ENCODE measurements at places on chromosomes 5 and 9.

DNA sequence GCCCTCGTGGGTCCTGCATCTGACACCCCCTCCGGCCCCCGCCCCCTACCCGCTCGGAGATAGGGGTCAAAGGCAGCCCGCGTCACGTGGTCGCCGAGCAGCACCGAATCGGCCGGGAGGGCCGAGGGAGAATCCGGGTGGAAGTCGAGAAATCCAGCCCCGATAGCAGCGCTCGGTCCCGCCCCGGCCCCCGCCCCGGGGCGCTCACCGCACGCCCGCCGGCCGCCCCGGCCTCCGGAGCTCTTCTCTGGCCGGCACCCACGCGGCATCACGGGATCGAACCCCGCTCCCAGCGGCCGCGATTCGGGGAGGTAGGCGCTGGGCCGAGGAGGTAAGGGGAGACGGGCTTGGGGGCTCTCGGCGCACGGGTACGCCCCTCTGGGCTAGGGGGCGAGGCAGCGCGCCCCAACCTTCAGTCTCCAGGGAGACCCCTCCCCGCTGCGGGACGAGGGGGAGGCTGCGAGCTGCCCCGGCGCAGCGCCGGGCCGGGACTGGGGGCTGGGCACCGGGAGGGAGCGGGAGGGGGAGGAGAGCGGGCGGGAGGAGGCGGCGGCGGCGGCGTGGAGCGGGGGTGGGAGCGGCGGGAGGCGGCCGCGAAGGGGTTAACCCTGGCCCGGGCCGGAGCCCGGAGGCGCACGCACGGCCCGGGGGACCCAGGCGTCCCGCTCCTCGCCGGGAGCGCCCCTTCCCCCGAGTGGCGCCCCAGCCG, 22.1 kb upstream of the NDST1 start:
- DNase-seq, result no peak

DNA sequence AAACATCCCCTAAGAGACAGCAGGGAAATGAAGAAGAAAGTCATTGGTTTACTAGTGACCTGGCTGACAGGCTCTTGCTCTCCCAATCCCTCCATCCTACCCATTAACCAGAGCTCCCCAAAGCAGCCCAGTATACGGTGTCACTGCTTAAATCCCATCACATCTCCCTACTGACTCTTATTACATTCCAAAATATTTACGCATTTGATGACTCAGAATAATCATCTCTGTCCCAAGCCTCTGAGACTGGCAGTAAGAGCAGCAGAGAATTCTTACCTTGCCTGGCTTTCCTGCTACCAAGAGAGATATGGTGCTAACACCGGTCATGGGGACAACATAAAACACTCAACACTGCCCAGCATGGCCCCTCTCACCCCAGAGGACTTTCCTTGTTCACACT, 20.2 kb upstream of the WHRN start:
- no peak for DNase-seq

DNA sequence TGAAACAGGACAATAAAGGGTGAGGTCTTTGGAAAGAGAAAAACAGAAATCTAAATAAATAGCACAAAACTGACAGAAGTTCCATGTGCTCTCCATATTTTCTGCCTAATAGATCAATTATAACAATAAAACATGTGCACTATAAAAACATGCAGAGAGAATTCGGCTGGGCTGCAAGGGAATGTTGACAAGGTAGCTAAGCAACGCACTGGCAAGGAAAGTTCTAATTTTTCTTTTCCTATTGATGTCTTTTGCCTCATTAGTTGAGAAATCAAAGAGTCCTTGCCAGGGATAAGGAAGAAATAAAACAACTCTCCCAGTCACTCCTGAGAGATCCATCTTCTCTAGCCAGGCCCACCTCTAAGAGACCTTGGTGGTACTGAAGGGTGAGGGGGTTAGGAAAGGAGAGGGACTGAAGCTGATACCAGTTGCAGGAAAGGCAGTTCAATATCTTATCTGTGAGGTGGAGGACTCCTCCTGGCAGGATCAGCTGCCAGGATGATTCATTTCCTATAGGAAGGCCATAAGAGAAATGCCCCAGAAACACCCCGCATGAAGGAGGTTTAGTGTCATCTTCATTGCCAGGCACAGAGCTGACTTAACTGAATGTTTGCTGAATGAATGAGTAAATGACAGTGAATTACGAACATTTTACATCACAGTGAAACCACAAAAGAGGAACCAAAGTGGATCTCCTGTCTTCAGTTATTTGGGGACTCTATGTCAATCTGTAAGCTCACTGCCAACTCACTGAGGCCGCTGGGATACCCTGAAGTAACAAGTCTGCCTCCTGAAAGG, 63.7 kb upstream of the IFNK start:
- DNase-seq, result no peak

DNA sequence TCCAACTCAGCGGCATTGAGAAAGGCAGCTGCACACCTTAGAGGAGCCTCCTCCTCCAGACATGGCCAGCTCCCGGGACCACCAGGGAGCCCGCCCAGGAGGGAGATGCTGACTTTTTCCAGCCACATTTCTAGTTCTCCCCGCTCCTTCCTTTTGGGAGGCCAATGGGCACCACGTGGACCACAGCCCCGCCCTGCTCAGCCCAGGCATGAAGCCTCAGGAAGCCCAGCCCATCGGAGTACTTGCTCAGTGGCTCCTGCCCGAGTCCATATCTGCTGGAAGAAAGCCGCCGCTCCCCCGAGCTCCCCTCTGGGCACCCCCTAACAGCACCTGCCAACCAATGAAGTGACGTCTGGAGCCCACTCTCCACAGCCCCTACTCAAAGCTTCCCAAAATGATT, 52.4 kb downstream of the SMIM23 start:
- DNase-seq, result no peak

DNA sequence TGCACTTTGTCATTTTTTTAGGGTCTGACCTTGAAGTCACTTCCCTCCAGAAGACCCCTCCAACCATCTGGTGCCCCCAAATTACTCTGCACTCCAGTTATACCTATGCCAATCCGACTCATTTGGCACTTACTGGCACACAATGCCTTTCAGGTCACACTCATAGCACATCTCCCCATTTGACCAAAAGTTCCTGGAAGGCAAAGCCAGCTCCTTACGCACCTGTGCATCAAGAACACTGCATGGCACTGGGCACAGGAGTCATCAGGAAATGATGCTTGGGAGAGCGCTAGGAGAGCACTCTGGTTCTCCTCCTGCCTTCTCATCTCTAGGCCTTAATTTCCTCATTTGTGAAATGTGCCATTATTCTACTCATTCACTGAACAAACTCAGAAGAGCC, 2.9 kb downstream of the TNIP1 start:
- no peak for DNase-seq

DNA sequence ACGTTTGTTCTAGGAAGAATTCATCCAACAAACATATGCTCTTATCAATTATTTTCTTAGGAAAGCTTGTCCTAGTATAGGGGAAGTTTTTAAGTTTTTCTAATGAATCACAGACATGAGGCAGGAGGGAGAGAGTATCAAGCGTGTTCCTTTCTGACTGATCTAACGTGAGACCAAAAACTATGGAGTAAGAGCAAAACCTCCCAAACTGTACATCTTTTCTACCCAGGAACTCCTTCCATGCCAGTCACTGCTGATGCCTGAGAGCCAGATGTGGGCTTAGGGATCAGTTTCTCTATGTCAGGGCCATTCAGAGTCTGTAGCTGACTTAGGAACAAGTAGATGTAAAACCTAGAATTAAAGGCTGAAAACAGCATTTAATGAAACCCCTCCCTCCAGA, 51.7 kb upstream of the NFIB start:
- DNase-seq, result no peak

GRCh38 chr5:132265336-132266030, 8.0 kb downstream of the PDLIM4 start:
- DNase-seq, result no peak

GRCh38 chr9:88747768-88748167, 212.8 kb downstream of the NXNL2 start:
- DNase-seq, result peak; percentile 73

- DNase-seq, result no peak
Observed at GRCh38 chr9:132681561-132681960, 11.3 kb downstream of the GTF3C4 start.

DNA sequence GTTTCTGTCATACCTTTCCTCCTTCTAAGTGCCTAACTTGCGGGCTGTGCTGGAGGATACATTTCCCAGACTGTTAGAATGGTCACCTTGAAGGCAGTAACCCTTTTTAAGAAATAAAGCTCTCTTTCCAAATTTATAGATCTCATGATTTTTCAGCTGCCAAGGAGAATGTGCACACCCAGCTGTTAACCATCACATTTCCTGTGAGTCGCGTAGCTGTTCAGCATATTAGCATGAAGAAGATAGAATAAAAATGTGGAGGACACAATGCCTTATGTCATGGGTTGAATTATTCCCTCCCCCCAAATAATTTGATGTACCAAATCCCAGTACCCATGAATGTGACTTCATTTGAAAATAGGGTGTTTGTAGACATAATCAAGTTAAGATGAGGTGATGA, 729.4 kb downstream of the MTRR start:
- DNase-seq, result peak; percentile 3

GRCh38 chr9:85730916-85731630, 10.7 kb downstream of the AGTPBP1 start:
- no peak for DNase-seq

DNA sequence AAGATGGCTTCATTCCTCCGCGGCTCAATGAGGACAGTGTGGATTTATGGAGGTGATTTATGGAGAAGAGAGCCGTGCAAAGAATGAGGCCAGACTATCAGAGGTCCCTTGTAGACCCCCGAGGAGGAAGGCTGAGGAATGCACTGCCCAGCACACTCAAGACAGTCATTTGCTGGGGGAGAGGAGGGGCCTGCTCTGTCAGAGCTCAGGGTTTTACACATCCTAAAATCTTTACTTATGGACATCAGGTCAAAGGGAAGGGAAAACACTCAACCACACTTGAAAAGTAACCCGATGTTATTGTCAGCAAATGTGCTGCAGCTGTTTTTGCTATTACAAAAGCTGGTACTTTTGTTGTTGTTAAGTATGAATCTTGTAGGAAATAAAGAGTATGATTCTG, 289.5 kb downstream of the SLIT3 start:
- no peak for DNase-seq

DNA sequence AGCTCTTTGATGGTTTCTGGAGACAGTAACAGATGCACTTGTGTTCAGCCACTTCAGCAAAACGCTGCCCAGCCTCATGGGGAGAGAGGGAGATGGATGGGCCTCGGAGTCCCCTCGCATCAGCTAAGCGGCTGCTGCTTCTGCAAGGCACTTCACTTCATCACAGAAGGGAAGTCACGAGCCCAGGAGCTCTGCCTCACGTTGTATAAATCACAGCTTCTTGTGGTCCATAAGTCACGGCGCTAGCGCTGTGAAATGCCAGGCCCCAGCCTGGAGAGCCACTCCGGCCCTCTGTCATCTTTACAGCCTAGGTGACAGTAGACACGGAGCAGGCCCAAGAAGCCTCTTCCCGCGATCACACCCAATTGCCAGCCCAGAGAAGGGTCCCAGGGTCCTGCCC, 23.4 kb downstream of the DBH start:
- no peak for DNase-seq

- DNase-seq, result no peak
Observed at GRCh38 chr5:174329738-174330137, 284.2 kb downstream of the NSG2 start.

DNA sequence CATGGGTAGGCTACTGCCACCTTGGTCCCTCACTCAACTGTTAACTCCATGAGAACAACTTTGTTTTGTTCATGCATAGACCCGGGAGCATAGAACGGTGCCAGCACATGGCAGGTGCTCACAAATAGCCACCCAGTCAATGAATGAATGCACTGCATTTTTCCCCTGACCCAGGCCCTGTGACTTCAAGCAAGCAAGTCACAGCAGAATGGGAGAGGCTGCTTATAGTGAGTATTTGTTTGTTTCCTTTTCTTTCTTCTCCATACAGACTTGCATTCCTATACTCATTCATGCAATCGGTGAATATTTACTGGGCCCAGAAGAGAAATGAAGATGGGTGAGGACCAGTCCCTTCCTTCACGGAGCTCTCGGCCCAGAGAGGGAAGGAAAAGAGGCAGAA, 62.0 kb downstream of the SHB start:
- DNase-seq, result no peak

DNA sequence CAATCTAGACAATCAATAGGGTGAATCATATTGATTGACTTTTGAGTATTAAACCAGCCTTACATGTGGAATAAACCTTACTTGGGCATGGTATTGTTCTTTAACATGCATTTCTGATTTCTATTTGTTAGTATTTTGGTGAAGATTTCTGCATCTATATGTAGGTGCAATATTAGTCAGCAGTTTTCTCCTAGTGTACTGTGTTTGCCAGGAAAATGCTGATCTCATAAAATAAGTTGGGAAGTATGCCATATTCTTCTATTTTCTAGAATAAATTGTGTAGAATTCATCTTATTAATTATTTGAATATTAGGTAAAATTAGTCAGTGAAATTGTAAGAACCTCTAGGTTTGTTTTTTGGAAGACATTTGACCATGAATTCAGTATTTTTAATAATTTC, 38.4 kb downstream of the ANXA2R start:
- DNase-seq, result no peak

GRCh38 chr5:68220914-68221313, 5.4 kb downstream of the PIK3R1 start:
- no peak for DNase-seq

- no peak for DNase-seq
Observed at GRCh38 chr5:34656700-34657273, 659 bp downstream of the RAI14 start.

- DNase-seq, result no peak
Observed at GRCh38 chr5:170301149-170301548, 3.6 kb upstream of the LCP2 start.

GRCh38 chr9:93904649-93905472, 50.3 kb downstream of the BARX1 start:
- DNase-seq, result no peak
